ENCODE measurements at places on chromosomes 3 and 15.

GRCh38 chr3:195467641-195468390 is 25.0 kb upstream of the ACAP2 start:
- no peak for DNase-seq

DNA sequence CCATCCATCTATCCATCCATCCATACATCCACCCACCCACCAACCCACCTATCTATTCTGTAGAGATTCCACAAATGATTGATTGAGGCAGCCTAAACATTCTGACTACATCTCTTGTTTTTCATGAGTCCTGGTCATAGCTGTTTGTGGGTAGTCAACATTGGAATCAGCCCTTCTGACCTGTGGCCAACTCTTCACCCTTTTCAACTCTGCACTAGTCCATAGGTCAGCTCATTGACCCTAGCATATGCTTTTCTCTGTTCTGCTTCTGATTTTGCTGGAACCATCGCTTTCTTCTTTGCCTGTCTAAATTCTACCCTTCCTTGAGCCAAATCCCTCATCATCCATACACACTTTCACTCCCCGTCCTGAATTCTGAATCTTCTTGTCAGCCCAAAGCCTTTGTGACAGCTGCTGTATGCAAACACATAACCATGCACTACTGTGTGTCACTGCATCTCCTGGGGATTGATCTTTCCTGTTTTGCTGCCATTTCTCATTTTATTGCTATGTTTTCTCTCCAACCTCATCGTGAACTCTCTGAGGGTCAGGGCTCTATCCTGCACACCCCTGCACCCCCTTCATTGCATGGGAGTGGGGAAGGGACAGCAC is 16.8 kb upstream of the KCTD6 start:
- DNase-seq, result no peak

- no peak for DNase-seq
Measured at GRCh38 chr3:159584421-159584820, 404.2 kb upstream of the IL12A start.

DNA sequence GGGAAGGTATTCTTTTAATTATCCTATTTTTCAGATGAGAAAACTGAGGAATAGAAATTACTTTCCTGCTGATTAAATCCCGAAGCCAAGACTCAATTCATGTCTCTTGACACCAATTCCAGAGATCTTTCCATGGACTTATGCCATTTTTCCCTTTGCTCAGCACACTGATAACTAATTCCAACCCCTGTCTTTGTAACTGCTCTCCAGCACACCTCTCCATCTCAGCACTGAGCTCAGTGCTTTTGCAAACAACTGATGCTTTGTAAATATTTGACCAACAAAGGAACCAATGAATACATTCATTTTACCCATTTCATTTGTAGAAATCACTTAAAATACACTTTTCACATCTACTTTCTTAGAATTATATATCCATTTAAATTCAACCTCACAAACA is 249.1 kb downstream of the IL5RA start:
- DNase-seq, result no peak

DNA sequence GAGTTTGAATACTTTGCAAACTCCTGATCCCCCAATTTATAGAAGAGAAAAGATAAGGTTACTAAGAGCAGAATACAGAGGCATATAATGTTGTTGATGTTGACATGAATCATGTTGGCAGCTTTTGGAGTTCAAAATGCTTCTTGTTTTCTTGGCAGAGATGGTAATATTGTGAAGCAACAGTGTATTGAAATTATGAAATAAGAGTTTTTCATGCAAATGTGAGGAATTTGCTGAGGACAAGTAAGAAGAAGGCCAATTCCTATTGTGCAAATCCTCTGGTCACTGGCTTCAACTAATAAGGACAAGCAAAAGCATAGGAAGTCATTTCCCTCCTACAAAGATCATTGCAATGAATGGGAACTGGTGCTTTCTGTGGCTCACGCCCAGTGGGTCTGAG is 126.9 kb upstream of the CHL1 start:
- no peak for DNase-seq

DNA sequence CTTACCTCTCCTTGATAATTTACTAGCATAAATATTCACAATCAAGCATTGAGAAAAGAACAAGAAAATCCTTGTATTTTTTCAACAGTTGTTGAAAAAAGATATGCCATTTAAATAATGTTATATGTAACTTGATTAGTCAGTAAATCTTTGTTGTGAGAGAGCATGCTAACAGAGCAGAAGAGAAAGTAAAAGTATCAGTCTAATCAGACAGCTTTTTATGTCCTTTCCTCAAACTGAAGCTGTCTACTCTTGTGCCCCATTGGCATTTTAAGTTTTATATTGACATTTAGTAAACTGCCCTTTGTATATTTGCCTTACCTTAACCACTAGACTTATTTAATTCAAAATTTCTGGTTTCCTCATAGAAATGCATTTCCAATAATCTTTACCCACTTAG is 668.7 kb downstream of the OTOL1 start:
- DNase-seq, result no peak

DNA sequence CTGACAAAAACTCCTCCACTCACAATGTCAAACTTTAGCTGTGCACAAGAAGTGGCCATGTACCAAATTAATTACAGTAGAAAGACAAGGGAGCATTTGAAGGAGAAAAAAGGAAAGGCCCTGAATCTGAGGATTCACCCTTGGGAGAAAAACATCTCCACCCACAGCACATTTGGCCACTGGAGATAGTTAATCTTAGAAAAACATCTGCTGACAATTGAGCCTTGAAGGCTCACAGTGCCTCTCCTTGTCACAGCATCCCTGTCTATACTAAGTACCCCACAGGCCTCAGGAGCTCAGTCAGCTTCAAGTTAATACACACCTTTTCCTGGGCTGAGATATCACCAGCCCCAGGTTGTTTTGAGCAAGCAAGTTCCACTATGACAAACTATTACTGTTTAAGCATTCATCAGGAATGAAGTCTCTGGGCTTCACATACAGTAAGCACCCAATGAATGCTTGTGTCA is 78.1 kb upstream of the SETMAR start:
- DNase-seq, result no peak

DNA sequence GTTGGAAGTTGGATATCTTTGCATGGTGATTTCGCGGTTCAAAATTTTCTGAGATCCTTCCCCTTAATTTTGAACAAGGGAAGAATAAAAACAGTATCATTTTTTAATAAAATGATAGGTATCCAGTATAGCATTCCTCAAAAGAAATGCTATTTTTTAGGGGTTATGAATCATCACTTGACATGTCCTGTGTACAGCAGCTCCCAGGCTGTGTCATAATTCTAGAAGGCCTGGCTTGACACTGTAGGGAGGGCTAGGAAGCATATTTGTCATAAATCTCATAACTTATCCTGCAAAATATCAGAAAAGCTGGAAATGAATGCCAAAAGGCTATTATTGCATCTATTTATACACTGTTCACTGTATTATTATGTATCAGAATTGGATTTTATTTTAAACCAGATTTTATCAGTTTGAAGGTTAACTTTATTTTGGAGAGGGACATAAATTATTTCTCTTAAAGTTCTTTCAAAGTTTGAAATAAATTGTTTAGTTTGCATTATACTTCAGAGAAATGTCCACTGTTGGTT is 539.1 kb upstream of the ROBO2 start:
- DNase-seq, result no peak

- no peak for DNase-seq
Measured at GRCh38 chr3:134903837-134904236, 108.8 kb downstream of the EPHB1 start.

DNA sequence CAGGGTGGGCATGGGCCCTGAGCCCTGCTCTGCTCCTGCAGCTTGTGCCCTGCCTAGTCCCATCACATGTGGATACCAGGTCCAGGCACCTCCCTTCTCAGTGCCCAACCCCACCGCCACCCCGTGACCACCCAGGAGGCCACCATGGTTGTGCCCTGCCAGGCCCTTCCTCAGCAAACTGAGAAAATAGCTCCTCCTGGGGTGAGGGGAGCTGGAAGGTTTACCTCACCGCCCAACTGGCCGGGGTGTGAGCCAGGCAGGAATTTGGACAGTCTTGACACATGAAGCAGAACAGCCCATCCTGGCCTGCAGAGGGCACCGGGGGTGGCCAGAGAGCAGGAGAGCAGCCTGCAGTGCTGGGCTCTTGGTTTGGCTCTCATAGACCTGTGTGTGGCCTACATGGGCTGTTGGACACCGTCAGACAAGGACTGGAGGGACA is 11.4 kb upstream of the C3orf22 start:
- no peak for DNase-seq

DNA sequence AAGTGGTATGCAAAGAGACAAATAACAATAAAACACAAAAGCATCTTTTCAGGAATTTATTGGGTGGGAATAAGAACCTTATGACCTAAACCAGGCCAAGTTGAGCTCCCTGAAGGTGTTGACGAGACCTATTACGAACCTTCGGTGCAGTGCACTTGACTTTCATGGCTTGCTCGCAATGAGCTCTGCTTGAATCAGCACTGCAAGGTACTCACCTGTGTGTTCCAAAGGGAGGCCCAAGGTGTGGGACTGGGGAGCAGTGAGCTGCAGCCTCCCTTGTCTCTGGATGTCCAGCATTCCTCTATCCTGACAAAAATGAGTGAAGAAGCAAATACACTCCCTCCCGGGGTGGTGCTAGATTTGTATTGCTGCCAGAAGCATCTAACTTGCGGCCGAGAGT is at the start of gene MDFIC2:
Gene MDFIC2 (minus strand): TSS at position 303 of the 400 bp plus-strand sequence. CDS start 665 bp downstream, outside the sequence.
- no peak for DNase-seq

- no peak for DNase-seq
Measured at GRCh38 chr15:60356832-60357231, 41.0 kb downstream of the ANXA2 start.

- DNase-seq, result peak; percentile 17
Measured at GRCh38 chr3:177150970-177151627, 46.2 kb downstream of the TBL1XR1 start.

DNA sequence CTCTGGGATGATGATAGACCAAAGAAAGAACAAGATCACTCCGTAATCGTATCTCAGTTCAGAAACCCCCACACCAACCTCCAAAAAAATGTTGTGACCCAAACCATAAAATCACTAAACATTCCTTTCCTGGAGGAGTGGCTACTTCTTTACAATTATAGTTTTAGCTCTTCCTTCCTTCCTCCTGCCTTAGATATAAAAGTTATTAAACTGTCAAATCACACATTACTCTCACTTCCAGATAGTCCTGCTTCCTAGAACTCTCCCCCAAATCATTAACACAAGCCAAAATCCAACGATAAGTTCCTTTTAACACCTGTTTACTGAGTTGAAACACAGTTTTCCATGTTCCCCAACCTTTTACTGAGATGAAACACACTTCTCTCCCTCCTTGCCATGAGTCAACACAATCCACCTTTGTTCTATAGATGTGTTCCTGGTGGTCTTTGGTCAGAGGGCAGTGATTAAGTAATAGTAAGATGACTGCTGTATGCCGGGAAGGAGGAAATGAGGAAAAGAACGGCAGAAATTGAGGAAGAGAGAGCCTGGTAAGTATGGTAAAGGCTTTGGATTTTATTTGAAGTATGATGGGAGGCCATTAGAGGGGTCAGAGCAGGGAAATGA is 8.3 kb upstream of the CRYGS start:
- DNase-seq, result no peak

DNA sequence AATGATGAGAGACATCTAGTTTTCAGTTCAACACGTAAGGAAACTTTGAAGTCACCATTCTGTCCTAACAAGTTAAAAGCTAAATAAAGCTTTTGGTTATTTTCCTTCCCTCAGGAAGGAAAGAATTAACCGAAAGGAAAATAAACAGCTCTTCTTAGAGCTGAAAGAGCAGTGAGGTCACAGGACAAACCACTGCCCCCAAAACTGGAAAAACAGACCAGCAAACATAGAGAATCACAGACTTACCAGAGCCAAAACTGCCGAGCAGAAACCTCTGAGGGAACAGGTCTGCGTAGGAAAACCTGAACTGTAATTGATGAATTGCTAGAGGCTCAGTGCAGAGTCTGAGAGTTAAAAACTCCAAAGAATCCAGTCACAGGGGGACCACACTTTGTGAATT is 14.7 kb downstream of the USP50 start:
- no peak for DNase-seq

- DNase-seq, result no peak
Measured at GRCh38 chr15:66789029-66790025, 87.3 kb downstream of the SMAD6 start.

GRCh38 chr15:70140025-70140542 is 42.4 kb upstream of the TLE3 start:
- DNase-seq, result no peak

- no peak for DNase-seq
Measured at GRCh38 chr3:89057398-89057797, 50.0 kb upstream of the EPHA3 start.

- DNase-seq, result no peak
Measured at GRCh38 chr3:127329631-127330285, 41.9 kb upstream of the PRR20G start.

GRCh38 chr3:165669504-165669903 is 167.7 kb downstream of the BCHE start:
- no peak for DNase-seq

GRCh38 chr15:69926721-69927120 is 171.0 kb downstream of the TLE3 start:
- DNase-seq, result no peak

DNA sequence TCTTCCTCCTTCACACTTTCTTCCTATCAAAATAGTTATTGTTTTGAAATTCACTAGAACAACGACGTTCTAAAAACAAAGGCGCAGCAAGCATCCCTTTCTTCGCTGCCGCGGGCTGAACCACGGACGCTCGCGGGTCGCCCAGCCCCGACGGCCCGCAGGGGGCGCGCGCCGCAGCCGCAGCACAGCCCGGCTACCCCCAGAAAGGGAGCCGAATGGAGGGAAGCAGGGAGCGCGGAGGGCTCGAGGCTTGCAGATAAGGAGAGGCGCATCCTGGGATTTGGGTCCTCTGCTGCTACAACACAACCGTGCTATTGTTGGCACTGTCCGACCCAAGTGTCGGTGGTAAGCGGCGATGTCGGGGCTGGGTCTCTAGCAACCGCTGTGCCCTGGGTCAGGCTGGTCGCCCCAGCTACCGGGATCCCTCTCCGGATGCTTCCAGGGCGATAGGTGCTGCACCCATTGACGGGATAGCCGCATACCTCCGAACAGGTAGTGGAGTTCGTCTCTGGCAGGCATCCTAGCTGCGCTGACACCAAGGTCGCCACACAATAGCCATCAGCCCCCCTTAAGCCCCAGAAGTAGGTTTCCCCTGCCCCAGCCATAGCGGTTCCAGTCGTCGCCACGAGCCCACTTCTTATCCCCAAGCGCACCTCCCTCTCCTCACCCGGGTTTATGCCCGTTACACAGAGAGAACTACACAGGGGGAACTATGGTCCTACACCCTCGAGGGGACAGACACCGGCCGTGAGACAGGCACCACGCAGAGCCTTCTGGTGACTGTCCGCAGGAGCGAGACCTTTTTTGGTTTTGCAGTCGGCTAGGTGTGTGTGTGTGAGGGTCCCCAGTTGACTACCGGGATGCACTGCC is 6.0 kb downstream of the ONECUT1 start:
- no peak for DNase-seq

DNA sequence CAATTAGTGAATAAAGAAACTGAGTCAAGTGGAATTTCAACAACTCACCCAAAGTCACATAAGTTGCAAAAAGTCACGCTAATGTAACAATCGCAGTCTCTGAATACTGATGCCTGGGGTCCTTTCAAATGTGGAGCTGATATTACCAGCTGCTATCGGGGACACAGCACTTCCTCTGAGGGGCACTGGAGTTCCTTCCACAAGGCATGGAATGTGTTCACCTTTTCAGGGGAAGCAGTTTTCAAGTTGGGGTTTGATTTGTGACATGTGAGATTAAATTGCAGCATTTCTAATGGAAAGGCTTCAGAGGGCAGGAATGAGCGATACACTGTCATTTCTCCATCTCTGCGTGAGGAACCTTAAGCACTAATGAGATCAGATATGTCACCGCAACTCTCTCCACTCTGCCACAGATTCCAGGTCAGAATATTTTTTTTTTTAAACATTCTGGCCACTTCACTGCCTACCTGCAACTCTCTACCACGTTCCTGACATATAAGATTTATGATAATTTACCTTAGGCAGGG is 807.2 kb upstream of the CFAP20DC start:
- no peak for DNase-seq

Data from SHP77 treated with DMSO at 0.1 percent for 48 hours (cell line).